Fibroblast of skin of right biceps (primary cell): ENCODE measurements at places on chromosomes 2 and 18.

- no peak for DNase-seq
Measured at GRCh38 chr2:43109261-43109743, 117.1 kb downstream of the ZFP36L2 start.

DNA sequence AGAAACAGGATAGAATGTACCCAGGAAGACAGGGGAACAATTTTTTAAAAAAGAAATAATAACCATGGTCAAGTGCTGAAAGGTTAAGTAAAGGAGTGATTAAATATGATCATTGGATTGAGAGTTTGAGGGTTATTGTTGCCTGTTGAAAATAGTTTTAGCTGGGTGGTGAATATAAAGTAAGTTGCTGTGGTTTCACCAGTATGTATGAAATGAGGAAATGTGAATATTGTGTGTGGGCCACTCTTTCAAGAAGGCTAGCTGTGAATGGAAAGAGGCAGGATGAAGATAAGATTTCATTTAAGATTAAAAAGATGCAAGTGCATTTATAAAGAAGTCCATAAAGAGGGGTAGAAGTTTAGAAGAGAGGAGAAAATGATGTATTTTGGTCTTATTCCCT is 53.8 kb downstream of the GULP1 start:
- DNase-seq: peak; percentile 69

DNA sequence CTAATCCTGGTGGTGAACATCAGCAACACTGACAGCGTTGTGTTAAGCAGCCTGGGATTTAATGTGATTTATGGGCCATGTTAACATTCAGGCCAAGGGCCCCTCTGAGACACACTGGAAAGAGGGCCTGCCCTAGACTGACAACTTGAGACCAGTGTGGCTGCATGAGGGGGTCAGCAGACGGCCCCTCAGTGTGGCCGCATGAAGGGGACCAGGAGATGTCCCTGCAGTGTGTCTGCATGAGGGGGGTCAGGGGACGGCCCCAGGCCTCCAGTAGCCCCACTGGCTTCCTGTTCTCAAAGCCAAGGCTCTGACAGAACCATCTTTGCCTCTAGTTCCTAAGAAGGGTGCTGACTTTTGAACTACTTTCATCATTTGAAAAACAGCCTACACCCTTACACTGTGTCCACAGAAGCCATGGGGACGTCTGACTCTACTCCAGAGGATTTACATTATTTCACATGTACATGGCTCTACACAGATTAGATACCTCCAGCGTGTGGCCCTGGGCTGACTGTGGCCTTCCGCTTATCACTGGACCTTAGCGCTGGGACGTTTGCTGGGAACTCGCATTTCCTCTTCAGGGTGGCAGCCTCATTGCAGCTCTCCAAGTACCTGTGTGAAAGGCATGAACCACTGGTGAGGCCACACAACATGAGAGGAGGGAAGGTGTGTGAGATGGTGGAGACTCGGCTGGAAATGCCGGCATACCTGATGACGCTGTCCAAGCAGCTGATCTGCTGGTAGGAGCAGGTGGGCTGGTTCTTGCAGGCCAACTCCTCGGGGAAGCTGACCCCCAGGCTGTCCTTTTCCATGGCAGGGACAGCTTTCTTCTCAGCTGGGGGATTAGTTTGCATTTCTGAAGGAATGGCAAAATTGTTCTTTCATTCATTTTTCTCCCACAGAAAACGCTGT is 18.2 kb upstream of the HES6 start:
- DNase-seq: no peak

- no peak for DNase-seq
Measured at GRCh38 chr2:35454966-35455638, 900.5 kb upstream of the CRIM1 start.
